ENCODE measurements at places on chromosomes 11 and 22. TPM values are rescaled to one million over a fixed set of nuclear protein-coding genes. Genes with fewer than 3 reads are reported as not detected.

Gene SLC22A12
- polyA plus RNA-seq, result not detected

DNA sequence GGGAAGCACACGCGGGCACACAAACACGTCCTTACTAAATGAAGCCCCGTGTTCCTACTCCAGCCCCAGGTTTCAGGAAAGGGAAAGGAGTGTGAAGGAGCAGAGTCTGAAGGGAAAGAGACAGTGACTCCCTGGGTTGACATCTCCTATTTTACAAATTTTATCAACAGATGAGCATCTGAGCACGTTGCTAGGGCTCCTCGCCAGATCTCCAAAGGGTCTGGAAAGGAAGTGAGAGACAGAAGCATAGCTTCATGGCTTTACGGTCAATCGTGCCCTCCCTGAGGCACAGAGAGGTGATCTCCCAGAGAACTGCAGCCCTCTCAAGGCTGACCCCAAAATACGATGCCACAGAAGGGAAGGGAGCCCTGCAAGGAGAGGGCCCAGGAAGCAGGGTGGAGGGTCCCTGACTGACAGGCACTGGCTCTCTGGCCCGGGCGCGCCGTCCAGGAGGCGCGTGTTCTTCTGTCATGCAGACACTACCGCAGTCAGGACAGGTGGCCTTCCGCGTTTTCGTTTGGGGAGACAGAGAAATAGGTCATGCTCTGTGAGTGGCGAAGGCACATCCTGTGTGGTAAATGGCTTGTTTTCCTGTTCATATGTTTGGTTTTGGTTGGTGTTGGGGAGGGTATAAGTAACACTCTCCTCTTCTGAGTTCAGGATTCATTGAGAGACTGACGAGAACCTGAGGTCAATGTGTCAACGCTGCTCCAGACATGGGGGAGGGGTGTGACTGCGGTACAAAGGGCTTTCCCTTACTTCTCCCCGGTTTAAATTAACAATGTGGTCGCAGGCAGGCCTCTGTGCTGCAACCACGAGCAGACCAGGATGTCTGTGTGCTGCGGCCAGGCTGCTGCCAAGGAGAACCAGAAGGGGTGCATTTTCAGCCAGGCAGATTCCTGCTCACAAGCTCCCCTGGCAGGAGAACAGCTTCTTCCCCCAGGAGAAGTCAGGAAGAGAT, 813.3 kb downstream of the OPCML start:
- no peak overlapping the region for H3K27ac ChIP-seq
- no peaks in the 10 kb centered on the region for H3K36me3 ChIP-seq
- no peaks in the 10 kb centered on the region for H3K27me3 ChIP-seq
- H3K4me1 ChIP-seq, result no peaks in the 10 kb centered on the region
- H3K4me3 ChIP-seq, result no peak overlapping the region

Gene BDNF
- polyA plus RNA-seq, result 0.35 TPM

Gene CYTH4
- 0.12 TPM for polyA plus RNA-seq

DNA sequence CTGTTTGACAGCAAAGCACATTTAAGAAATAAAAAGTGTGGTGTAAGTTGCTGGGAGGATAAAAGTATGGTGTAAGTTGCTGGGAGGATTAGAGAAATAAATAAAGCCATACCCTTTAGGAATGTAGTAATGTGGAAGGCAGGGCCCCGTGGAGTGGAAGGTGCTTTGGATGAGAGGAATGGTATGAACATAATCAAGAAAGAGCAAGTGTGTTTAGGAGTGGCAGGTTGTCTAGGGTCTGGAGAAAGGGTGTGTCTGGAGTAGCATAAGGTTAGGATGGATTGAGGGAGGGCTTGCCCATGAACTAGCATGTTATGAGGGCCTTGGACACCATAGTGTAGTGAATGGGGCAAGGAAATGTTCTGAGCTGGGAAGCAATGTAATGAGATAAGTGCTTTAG, 18.1 kb downstream of the MRPL16 start:
- no peak overlapping the region for H3K4me3 ChIP-seq
- H3K4me1 ChIP-seq, result peaks cover 5% of the 10 kb centered on the region
- peaks cover 49% of the 10 kb centered on the region for H3K36me3 ChIP-seq
- H3K27ac ChIP-seq, result no peak overlapping the region
- no peak for DNase-seq
